ENCODE measurements at places on chromosomes 4 and X. TPM values are rescaled to one million over a fixed set of nuclear protein-coding genes. Genes with fewer than 3 reads are reported as not detected.

The GPRASP3 gene
- total RNA-seq, result 4.0 TPM

The YTHDC1 gene
- 67.6 TPM for total RNA-seq

The USP17L22 gene
- total RNA-seq, result not detected

The RLIM gene
- total RNA-seq, result 27.1 TPM

The IGSF1 gene
- total RNA-seq, result 0.19 TPM

The KIAA1210 gene
- not detected for total RNA-seq

DNA sequence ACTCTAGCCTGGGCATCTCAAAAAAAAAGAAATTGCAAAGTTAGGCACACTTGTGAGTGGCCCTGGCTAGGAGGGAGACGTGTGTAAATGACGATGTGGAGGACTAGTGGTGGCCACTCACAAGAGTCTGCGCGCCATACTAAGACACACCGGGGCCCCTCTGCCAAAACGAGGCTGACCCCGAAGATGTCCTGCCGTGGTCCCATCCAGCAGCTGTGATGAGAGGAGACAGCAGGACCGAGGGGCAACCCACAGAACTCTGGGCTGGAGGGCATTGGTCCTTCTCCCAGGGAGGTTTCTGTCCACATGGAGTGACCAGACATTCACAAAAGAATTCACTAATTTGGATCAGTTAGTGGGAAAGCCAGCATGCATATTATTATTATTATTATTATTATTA, 47.4 kb downstream of the NOP14 start:
- DNase-seq, result no peak
- H3K27ac ChIP-seq, result no peak overlapping the region
- H3K27me3 ChIP-seq, result no peaks in the 10 kb centered on the region
- H3K4me3 ChIP-seq, result no peak overlapping the region
- no peaks in the 10 kb centered on the region for H3K36me3 ChIP-seq
- no peaks in the 10 kb centered on the region for H3K4me1 ChIP-seq

GRCh38 chr4:152316969-152317368, 218.9 kb downstream of the FBXW7 start:
- no peaks in the 10 kb centered on the region for H3K36me3 ChIP-seq
- no peaks in the 10 kb centered on the region for H3K27me3 ChIP-seq
- no peak for DNase-seq
- H3K4me1 ChIP-seq, result no peaks in the 10 kb centered on the region

GRCh38 chr4:157225096-157225495, 4.6 kb downstream of the GRIA2 start:
- H3K27me3 ChIP-seq, result peaks cover 26% of the 10 kb centered on the region
- H3K4me1 ChIP-seq, result no peaks in the 10 kb centered on the region
- H3K4me3 ChIP-seq, result no peak overlapping the region
- H3K36me3 ChIP-seq, result no peaks in the 10 kb centered on the region
- no peak for DNase-seq

- H3K36me3 ChIP-seq, result no peaks in the 10 kb centered on the region
- no peak overlapping the region for H3K4me3 ChIP-seq
- H3K4me1 ChIP-seq, result no peaks in the 10 kb centered on the region
- H3K27me3 ChIP-seq, result no peaks in the 10 kb centered on the region
- H3K27ac ChIP-seq, result no peak overlapping the region
Measured at GRCh38 chrX:66046612-66047235, 6.8 kb upstream of the VSIG4 start.

GRCh38 chrX:11261260-11261659, 32.0 kb upstream of the AMELX start:
- no peaks in the 10 kb centered on the region for H3K36me3 ChIP-seq
- H3K4me3 ChIP-seq, result no peak overlapping the region
- no peaks in the 10 kb centered on the region for H3K27me3 ChIP-seq

- H3K4me3 ChIP-seq, result no peak overlapping the region
- H3K27me3 ChIP-seq, result no peaks in the 10 kb centered on the region
- H3K4me1 ChIP-seq, result no peaks in the 10 kb centered on the region
- DNase-seq, result no peak
Measured at GRCh38 chrX:19388741-19389140, 45.0 kb downstream of the PDHA1 start.

- H3K36me3 ChIP-seq, result no peaks in the 10 kb centered on the region
- H3K4me3 ChIP-seq, result no peak overlapping the region
- H3K27ac ChIP-seq, result no peak overlapping the region
Measured at GRCh38 chrX:78333521-78333920, 6.1 kb upstream of the CYSLTR1 start.

GRCh38 chrX:19065535-19065934, 56.7 kb downstream of the ADGRG2 start:
- no peak for DNase-seq
- no peaks in the 10 kb centered on the region for H3K27me3 ChIP-seq
- no peaks in the 10 kb centered on the region for H3K4me1 ChIP-seq
- H3K27ac ChIP-seq, result no peak overlapping the region

- H3K27ac ChIP-seq, result no peak overlapping the region
- H3K36me3 ChIP-seq, result no peaks in the 10 kb centered on the region
- no peak for DNase-seq
- H3K4me1 ChIP-seq, result peaks cover 4% of the 10 kb centered on the region
- no peak overlapping the region for H3K4me3 ChIP-seq
- H3K27me3 ChIP-seq, result no peaks in the 10 kb centered on the region
Measured at GRCh38 chr4:41217374-41217773, 3.0 kb upstream of the APBB2 start.

GRCh38 chrX:100905620-100906019, 23.1 kb downstream of the XKRX start:
- H3K27me3 ChIP-seq, result no peaks in the 10 kb centered on the region
- no peaks in the 10 kb centered on the region for H3K36me3 ChIP-seq
- no peak for DNase-seq
- H3K4me1 ChIP-seq, result no peaks in the 10 kb centered on the region
- H3K4me3 ChIP-seq, result no peak overlapping the region

GRCh38 chr4:2105559-2105958, 46.4 kb downstream of the NAT8L start:
- no peak overlapping the region for H3K27ac ChIP-seq
- no peaks in the 10 kb centered on the region for H3K36me3 ChIP-seq
- H3K27me3 ChIP-seq, result no peaks in the 10 kb centered on the region
- H3K4me3 ChIP-seq, result no peak overlapping the region
- no peak for DNase-seq
